ENCODE measurements at places on chromosomes 1 and 21. TPM values are rescaled to one million over a fixed set of nuclear protein-coding genes. Genes with fewer than 3 reads are reported as not detected.
A peak's percentile ranks its signal among the peaks of the same experiment; 100 is the strongest.

DNA sequence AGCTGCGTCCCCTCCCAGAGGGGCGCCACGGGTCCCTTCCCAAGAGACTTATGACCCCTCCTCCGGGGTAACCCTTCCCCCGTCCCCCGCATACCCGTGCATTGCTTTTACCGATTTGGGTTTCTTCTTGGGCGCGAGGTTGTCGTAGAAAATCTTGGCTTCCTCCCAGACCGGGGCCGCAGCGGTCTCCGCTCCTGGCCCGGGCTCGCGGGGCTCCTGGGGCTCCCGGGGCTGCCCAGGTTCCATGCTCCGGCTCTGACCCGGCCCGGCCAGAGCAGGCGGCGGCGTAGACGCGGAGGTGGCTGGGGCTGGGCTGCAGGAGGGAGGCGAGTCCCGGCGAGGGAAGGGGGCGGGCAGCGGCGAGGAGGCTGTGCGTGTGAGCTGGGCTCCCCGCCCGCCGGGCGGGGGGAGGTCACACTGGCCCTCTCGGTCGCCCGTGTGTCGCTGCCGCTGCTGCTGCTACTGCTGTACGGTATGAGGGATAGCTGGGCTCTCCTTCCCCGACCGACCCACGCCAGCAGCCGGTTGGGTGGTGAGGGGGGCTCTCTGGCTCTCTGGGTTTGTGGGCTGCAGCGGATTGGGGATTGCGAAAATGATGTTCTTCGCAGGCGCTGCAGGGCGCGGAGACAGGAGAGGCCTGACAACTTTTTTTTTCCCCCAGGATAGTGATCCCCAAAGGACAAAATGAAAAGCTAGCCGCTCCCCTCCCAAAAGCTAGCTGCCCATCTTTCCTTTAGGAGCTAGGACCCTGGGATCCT, at the start of gene NT5C1A:
TSS of gene NT5C1A (minus strand) at position 315 of the 758 bp plus-strand sequence. CDS start at position 246, 69 bp downstream.
- DNase-seq, result no peak

DNA sequence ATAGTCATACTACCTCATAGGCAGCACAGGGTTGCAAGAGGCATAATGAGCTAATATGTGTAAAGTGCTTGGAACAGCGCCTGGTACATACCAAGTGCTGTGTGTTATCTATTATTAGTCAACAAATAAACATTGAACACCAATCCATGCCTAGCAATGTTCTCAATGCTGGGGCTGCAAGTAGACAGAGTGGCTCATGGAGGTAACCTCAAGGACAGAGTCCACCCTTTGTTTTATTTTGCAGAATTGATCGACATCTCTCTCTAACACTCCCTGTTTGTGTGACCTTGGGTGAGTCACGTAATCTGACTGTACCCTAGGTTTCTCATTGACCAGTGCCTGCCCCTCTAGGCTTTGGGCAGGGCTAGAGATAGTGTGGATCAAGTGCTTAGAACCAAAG, 164.0 kb upstream of the KLHDC7A start:
- no peak for DNase-seq

CLSTN1 gene
- 31.0 TPM for total RNA-seq

GRCh38 chr1:27602462-27603308, 1.3 kb downstream of the AHDC1 start:
- no peak for DNase-seq

C8A gene
- not detected for total RNA-seq

DNA sequence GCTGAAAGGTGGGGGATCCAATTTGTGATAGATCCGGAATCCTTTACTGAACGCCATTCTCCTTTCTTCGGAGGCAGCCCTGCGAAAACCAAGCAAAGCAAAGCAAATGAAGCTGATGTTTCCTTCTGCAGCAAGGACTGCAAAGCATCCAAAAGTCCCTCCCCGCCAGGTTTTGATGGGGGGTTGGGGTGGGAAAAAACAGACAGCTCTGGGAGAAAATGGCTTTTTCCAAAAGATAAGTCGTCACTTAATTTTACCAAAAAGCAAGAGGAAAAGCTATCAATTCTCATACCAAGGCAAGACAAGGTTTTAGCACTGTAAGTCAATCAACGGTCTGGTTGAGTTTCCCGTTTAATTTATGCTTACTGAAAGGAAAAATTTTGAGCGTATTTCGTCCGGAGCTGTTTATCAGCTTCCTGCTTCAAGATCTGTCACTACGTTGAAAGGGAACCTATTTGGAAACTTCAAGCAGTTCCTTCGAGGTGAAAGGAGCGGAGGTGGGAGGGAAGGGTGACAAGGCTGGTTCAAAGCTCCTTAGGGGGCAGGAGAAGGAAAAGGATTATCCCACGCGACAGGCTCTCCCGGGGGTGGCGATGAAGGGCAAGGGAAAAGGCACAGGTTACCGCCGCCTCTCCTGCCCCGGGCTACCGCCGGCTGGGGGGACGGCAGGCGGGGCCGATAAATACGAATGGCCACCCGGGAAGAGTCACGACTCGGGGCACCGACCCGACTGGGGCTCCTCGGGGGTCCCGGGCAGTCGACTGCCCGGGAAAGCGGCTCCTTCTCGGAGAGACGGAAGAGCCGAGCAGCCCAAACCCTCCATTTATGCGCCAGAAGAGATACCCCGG, 750 bp downstream of the SYNJ1 start:
- peak; percentile 16 for DNase-seq

- no peak for DNase-seq
Measured at GRCh38 chr1:54681358-54681757, 34.3 kb upstream of the TTC4 start.

C1orf53 gene
- 8.6 TPM for total RNA-seq

- no peak for DNase-seq
Measured at GRCh38 chr1:175385316-175385715, 192.7 kb upstream of the KIAA0040 start.

DNA sequence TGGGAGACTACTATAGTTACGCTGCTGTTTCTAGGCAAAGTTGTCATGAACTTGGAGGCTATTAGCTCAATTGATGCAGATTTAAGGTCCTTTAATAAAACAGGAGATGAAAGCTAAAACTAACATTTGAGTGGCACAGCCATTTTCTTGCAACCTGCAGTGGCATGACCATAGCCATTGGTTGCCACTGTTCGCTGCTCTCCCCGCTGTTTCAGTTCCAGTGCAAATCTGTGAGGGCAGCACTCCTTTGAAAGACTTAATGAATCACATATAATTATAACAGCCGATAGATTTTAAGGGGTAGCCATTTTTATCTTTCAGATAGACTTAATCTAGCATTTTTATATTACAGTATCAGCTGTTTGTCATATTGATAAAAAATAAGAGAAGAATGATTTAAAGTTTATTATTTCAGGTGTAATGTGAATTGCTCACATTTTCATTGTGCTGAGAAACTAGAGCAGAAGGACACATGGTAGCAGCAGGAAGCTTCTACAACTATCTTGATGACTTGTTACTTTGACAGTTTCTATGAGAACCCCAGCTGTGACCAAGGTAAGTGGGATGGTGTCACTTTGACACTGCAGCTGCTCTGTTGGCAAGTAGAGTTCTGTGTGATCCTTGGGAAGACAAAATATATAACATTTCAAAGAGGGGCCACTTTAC, 203.7 kb downstream of the PLA2G4A start:
- DNase-seq, result no peak

- DNase-seq, result no peak
Measured at GRCh38 chr21:34018910-34019309, 54.5 kb upstream of the MRPS6 start.

GPR25 gene
- not detected for total RNA-seq

DNA sequence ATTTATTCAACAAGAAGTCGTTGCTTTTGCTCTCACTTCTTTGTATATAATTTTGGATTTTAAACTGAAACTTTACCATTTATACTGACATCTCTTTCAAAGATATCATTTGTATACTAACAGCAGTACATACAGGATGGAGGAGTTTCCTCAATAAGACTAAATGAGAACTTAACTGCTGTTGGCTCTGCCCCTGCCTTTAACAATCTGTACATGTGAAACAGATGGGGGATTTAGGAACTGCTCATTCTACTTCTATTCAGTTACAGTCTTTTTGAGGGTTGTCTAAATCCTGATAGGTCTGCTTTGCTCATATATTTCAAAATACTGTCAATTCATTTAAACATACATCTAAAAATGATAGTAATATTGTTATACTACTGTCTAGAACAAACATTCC, 663.2 kb downstream of the ADGRL2 start:
- DNase-seq, result no peak

DNA sequence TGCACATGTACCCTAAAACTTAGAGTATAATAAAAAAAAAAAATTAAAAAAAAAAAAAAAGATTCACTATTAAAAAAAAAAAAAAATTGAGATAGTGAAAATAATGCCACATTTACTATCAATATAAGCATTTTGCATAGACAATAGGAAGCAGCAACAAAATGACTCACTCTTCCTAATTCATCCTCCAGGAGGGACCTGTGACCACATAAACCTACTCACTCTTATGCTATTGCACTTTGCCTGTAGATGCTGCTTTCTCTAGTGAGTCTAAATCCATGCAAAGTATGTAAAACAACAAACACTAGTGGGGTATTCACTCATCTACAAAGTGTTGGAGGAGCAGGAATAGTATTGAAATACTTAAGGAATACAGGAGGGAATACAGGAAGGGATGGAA, 2.9 kb downstream of the OR10J5 start:
- no peak for DNase-seq

DNA sequence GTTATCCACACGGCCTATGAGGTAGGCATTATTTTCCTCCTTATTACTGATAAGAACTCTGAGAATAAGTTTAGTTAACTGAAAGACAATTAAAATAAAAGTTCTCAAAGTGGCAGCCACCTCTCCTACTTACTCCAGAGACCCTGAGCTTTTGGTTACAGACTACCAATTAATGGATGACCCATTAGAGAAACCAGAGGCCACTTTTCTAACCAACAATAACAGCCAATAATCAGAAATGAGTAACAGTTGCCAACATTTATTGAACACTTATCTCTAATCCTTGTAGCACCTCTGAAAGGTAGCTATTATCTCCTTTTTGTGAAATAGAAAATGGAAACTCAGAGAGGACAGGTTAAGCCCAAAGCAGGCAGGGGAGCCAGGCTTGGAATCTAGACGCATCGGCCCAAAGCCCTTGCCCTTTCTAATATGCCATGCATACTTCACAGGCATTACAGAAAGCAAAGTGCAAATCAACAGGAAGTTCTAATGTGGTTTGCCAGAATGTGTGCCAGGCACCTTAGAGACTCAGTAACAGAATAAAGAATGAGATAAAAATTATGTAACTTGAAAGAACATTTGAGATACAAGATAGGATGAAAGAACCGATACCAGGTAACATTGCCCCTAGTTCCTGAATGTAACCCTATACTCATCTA, 50.0 kb downstream of the BEND5 start:
- no peak for DNase-seq

DCDC2B gene
- total RNA-seq, result not detected

DNA sequence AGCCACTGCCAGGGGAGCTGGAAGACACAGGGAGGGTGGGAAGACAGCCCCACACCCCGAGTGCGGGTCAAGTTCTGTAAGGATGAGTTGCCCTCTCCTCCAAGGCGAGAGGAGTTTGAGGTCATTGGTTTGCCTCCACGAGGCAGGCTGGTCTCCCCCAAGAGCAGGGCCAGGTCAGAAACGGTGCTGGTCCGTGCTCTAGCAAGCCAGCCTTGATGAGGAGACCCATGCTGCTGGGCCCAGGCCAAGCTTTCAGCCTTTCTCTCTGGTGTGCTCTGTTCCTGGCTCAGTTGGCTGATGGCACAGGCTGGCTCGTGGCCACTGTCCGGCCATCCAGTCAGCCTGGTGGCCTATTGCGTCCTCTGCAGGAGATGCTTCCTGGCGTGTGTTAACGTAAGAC, 12.0 kb upstream of the PCBP3 start:
- no peak for DNase-seq

DNA sequence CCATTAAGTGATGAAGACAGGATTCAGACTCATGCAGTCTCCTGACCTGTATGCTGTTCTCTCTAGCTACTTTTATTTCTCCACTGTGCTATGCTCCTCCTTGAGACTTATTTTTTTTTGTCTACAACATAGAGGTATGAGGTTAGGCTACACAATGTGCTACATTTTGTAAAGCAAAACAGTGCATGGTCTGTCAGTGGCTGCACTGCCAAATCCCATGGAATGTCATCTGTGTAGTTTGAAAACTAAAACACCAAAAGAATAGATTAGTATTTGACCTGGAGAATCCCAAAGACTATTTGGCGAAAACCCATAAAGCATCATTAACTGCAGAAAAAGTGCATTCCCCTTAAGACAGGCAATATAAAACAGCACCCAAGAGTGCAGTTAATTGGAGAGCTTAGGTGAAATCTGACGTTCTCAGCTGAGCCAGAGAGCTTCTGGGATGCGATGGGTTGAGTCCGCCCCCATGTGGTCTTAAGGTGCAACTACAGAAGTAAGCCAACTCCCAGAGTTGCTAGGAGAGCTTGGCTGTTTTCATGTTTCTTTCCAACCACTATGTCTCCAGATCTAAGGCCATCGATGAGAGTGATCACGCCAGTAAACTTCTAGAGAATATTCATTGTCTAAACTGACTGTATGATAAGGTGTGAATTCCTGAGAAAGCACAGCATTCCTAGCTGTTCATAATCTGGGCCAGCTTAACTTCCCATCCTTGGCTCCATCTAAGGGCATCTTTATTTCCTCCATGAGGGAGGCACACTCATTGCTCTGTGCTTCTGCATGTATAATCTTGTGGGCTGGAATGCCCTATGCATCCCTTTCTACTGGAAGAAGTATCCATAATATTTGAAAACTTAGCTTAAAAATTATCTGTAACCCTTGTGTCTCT, 20.7 kb upstream of the CYP2J2 start:
- DNase-seq, result peak; percentile 71

GRCh38 chr1:236870721-236871120, 75.6 kb downstream of the MTR start:
- DNase-seq, result no peak

DNA sequence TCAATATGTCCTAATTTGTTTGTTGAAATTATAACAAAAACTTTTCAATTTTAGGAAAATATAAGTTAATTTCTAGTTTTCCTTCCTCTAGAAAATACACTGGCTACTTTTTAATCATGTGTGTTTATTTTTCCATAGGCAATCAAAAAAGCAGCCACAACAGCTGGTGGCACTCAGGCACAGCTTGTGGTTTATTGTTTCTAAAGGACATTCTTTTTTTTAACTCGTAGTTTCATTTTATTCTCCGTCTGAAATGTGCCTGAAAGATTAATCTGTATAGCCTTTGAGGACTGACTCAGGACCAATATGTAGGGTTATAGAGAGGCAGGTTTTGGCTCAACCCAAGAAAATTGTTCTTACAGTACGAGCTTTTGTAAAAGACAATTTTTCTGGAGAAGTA, 20.7 kb upstream of the STX12 start:
- DNase-seq, result peak; percentile 48

Measured in H4 (cell line).